ENCODE measurements at places on chromosomes 13 and 19. TPM values are rescaled to one million over a fixed set of nuclear protein-coding genes. Genes with fewer than 3 reads are reported as not detected.

Gene MICOS13
- 15.8 TPM for total RNA-seq

Gene LCP1
- total RNA-seq: not detected

Gene MICU2
- 14.9 TPM for total RNA-seq

Gene C13orf46
- under 0.01 TPM for total RNA-seq

Gene MPV17L2
- total RNA-seq: 7.2 TPM

Gene KLF5
- 5.4 TPM for total RNA-seq

Gene CEACAM21
- not detected for total RNA-seq

Gene PEX11G
- total RNA-seq: 0.72 TPM

- H3K36me3 ChIP-seq: no peaks in the 10 kb centered on the region
- no peak overlapping the region for H3K4me3 ChIP-seq
- DNase-seq: peak; percentile 61
- peak overlapping the region; percentile 52 for H3K27ac ChIP-seq
- no peaks in the 10 kb centered on the region for H3K27me3 ChIP-seq
These were observed 87.6 kb downstream of the RNF17 start for GRCh38 chr13:24851546-24851945.

DNA sequence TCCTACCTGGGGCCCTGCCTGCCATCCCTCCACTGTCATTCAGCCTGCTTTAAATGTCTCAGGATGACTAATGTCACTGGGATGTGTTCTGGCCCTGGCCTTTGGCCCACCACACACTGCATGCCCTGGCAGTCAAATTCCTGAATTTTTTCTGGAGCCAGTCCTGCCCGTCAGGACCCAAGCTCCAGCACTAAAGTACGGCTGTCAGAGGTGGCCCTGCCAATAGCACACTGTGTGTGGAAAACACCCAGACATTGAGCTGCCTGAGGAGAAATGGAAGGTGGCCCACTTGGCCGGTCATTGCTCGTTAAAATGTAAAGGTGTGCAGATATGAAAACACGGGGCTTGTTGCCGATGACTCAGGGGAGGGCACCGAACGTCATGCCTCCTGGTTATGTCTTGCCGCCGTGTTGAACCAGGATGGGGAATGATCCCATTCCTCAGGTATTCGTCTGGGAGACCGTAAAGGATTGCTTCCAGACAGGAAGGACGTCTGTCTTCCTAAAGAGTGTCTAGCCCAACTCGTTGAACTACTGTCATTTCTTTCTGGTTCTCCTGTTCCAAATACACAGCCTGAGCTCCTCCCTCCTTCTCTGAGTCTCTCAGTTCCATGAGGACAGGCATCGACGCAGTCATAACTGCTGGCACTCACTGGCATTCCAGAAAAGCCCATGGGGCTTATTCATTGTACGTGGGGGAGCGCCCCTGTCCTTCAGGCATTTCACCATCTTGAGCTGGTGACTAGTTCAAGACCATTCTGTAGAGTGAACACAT lies 40.6 kb downstream of the COL4A2 start:
- H3K27ac ChIP-seq: peak overlapping the region; percentile 31
- DNase-seq: peak; percentile 90
- H3K4me3 ChIP-seq: no peak overlapping the region
- peaks cover 21% of the 10 kb centered on the region for H3K4me1 ChIP-seq

GRCh38 chr13:95256091-95256490 lies 45.2 kb downstream of the ABCC4 start:
- peaks cover 20% of the 10 kb centered on the region for H3K4me1 ChIP-seq
- H3K4me3 ChIP-seq: no peak overlapping the region
- peaks cover 11% of the 10 kb centered on the region for H3K36me3 ChIP-seq
- H3K27ac ChIP-seq: peak overlapping the region; percentile 43

DNA sequence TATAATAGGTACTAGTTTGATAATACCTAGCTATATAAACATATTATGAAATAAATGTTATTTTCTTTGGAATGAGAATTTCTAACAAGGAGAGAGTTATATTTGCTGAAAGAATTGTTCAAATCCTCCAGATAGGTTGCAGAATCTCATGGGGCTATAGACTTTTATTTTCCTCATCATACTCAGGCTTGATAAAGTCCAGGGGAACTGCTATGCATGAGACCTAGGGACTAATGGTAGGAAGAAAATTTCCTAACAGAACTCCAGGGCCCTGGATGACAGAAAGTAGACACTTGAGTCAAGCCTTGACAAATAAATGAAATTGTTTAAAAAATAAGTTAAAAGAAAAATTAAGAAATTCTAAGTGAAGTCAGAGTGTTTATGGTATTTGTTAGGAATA lies 138.5 kb upstream of the DACH1 start:
- H3K27ac ChIP-seq: no peak overlapping the region
- H3K4me1 ChIP-seq: no peaks in the 10 kb centered on the region
- no peak for DNase-seq

DNA sequence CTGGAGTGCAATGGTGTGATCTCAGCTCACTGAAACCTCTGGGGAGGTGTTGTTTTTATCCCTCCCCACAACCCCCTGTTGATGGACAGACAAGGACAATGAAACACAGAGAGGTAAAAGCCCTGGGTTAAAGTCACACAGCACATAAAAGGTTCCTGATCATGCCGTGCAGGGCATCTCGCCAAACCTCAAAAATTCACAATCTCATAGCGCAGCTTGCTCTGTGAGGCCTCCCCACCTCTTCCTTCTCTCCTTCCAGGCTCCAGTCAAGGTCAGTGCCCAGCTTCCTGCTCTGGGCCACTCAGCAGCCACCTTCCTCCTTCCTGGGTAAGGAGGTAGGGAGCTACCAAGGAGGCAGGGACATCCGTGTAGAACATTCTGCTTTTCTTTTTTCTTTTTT lies 2.3 kb downstream of the FUT2 start:
- H3K27ac ChIP-seq: no peak overlapping the region
- peaks cover 4% of the 10 kb centered on the region for H3K4me1 ChIP-seq
- H3K4me3 ChIP-seq: no peak overlapping the region
- peak; percentile 74 for DNase-seq
- H3K36me3 ChIP-seq: no peaks in the 10 kb centered on the region

GRCh38 chr19:36047835-36048234 lies 6.2 kb downstream of the THAP8 start:
- no peak for DNase-seq
- H3K36me3 ChIP-seq: no peaks in the 10 kb centered on the region
- H3K27me3 ChIP-seq: no peaks in the 10 kb centered on the region
- no peak overlapping the region for H3K27ac ChIP-seq
- H3K4me1 ChIP-seq: peaks cover 2% of the 10 kb centered on the region

GRCh38 chr19:5170329-5170745 lies 170.3 kb downstream of the PTPRS start:
- no peak for DNase-seq
- no peaks in the 10 kb centered on the region for H3K36me3 ChIP-seq

- H3K4me3 ChIP-seq: no peak overlapping the region
- 0 out of 2 replicates have a peak, but pooled peaks cover 3% of the 10 kb centered on the region for H3K4me1 ChIP-seq
- H3K27me3 ChIP-seq: no peaks in the 10 kb centered on the region
- no peak for DNase-seq
- no peak overlapping the region for H3K27ac ChIP-seq
- H3K36me3 ChIP-seq: no peaks in the 10 kb centered on the region
These were observed 7.3 kb upstream of the TYROBP start for GRCh38 chr19:35915443-35915842.

- peaks cover 71% of the 10 kb centered on the region for H3K27me3 ChIP-seq
- no peak overlapping the region for H3K4me3 ChIP-seq
- H3K4me1 ChIP-seq: peaks cover 2% of the 10 kb centered on the region
- no peak for DNase-seq
- H3K36me3 ChIP-seq: no peaks in the 10 kb centered on the region
These were observed 14.6 kb upstream of the KCNN1 start for GRCh38 chr19:17951990-17952976.

DNA sequence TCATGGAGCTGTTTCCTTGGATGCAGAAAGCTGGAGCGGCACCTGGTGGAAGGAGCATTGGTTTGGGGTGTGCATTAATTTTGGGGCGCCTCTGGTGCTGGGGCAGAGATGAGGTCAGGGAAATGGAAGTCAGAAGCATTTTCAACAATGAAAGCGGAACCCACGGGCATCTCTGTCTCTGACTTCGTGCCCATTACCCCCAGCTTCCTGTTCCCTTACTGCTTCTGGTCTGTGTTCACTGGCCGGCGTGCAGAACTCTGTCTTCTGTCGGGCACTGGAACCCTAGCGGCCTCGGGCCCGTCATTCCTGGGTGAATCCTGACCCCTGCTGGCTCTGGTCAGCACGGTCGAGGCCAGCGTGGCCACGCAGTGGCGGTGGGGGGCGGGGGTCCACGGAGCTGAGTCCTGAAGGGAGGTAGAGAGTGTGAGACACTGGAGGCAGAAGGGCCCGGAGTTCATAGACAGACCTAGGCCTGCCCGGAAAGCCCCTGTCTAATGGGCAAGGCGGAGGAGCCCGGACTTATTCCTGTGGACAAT lies 7.9 kb upstream of the LINGO3 start:
- H3K36me3 ChIP-seq: no peaks in the 10 kb centered on the region
- no peak overlapping the region for H3K27ac ChIP-seq
- H3K4me3 ChIP-seq: no peak overlapping the region
- peak; percentile 56 for DNase-seq
- no peaks in the 10 kb centered on the region for H3K4me1 ChIP-seq
- peaks cover 6% of the 10 kb centered on the region for H3K27me3 ChIP-seq

DNA sequence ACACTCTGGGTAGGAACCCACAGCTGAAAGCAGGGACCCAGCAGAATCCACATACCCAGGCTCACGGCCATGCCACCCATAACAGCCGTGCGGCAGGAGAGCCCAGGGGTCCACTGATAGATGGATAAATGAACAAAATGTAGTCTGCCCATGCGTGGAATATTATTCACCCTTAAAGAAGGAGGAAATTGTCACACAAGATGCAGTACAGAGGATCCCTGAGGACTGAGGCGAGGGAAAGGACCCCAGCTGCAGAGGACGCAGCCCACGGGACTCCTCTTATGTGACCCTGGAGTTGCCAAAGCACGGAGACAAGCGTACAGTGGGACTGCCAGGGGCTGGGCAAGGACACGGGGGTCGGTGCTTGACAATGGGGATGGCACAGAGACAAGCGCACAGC lies 10.7 kb downstream of the GRTP1 start:
- H3K4me1 ChIP-seq: no peaks in the 10 kb centered on the region
- H3K36me3 ChIP-seq: no peaks in the 10 kb centered on the region
- no peak overlapping the region for H3K4me3 ChIP-seq
- H3K27me3 ChIP-seq: peaks cover 3% of the 10 kb centered on the region
- no peak overlapping the region for H3K27ac ChIP-seq

Data from IMR-90 (cell line).